ENCODE measurements at places on chromosomes 5 and 9.
A peak's percentile ranks its signal among the peaks of the same experiment; 100 is the strongest.

- DNase-seq = no peak
Measured at GRCh38 chr5:11377896-11378295, 526.4 kb downstream of the CTNND2 start.

- no peak for DNase-seq
Measured at GRCh38 chr9:133855802-133856521, 117.8 kb upstream of the SARDH start.

DNA sequence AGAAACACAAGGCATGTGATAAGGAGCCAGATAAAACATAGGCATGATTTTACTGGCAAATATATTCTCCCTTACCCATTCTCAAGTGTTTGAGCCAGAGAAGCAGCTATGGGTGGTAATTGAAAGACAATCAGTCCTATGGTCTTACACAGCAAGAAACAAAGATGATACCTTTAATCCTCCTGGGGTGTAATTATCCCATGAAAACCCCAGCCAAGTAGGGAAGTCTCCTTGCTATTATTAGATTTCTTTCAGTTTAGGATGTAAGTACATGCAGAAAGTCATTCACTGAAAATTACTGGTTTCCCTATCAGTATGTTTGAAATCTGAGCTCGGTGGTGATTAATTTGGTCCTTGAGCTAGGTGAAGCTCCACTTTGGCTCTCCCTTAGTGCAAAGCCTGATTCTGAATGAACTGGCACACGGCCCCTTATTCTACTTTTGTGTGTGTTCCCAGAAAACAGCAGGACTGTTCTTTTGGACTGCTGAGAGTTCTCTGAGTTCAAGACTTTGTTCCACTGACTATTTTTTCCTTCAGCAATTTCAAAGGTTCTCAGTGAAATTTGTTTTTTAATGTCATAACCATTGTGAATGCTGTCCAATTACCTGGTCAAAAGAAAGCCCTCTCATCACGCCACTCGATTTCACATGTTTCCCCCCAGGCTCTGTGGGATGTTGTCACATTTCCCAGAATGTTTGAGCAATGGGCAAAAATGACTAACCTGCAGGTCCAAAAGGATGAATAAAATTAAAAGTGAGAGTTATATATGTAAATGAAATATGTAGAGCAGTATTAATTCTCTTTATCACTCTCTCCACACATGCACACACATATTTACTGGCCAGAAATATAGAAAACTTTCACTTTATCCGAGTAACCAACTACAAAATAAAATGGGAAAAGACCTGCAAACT, 343.0 kb downstream of the RAB3C start:
- DNase-seq = no peak

- DNase-seq = no peak
Measured at GRCh38 chr9:26310294-26310693, 582.3 kb downstream of the CAAP1 start.

- peak; percentile 84 for DNase-seq
Measured at GRCh38 chr9:109134167-109134578, 14.4 kb upstream of the TMEM245 start.

DNA sequence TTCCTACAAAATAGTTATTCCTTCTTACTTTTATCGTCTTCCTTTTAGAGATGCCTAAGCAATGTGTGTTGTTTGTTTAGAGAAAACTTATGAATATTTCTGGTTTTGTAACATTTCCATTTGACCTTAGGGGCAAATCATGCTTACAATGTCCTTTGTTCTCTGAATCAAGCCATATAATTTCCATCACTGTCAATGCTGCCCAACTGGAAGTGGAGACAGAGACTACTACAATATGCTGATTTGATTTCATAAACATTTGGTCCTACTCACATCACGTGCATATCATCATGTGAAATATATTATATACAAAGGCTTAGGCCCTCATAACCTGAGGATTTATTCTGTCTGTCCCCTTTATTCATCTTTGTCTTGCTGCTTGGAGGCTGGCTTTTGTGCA, 183.2 kb upstream of the CD180 start:
- DNase-seq = no peak

- no peak for DNase-seq
Measured at GRCh38 chr5:158995694-158996173, 104.0 kb downstream of the EBF1 start.

DNA sequence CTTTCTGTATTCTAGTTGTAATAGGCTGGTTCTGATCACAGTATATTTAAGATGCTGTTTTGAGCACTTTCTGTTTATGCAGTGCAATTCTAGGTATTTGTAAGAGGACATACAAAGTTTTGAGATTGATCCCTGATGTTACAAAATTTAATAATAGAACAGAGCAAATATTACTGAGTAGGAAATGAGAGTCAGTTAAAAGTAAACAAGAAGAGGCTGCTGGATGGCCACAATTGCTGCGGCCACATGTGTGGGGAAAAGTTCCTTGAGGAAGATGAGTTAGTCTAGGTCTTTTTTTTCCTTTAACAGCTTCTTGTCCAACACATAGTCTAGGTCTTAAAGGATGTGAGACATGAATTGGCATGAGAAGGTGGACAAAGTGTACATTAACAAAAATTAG, 11.3 kb downstream of the EHMT1 start:
- no peak for DNase-seq

DNA sequence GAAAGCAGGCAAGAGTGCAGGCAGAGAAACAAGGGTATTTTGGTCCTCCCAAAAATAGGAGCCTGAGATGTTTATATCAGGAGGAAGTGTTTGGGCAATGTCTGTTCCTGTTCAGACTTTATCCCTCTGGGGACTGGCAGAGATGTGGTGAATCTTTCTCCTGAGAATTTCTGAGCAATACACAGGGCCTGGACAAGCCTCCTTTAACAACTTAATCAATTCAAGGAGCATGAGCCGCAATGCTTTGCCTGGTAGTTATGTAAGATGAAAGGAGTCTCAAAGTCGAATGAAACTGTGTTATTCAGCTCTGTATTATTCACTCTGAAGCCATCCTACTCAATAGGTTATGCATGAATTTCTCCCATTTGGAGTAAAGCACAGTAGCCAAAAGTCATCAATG, 365.6 kb downstream of the MAN2A1 start:
- DNase-seq = no peak

GRCh38 chr9:131274674-131275331, 1.5 kb downstream of the FAM78A start:
- DNase-seq = peak; percentile 76

- DNase-seq = peak; percentile 99
Measured at GRCh38 chr5:93674138-93674537, 67.3 kb downstream of the POU5F2 start.

DNA sequence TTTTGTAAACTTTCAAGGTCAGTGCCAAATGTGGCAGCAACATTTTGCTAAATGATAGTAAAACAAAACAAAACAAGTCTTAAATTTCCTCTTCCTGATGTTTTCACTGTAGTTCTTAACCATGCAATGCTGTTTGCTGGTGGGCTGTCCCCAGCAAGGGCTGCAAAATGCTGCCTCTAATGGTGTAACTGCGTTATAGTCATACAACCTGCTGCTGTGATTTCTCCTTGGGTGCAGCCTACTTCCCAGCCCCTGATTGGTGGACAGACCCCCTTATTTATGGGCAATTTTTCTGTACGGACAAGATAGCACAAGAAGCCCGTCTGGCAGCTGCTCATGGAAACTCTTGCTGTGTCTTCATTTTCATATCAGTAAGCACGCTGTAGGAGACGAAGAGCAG, 26.6 kb upstream of the PIP5K1B start:
- peak; percentile 36 for DNase-seq

Data from erythroblast (primary cell).